ENCODE measurements at places on chromosomes 7 and 10.

DNA sequence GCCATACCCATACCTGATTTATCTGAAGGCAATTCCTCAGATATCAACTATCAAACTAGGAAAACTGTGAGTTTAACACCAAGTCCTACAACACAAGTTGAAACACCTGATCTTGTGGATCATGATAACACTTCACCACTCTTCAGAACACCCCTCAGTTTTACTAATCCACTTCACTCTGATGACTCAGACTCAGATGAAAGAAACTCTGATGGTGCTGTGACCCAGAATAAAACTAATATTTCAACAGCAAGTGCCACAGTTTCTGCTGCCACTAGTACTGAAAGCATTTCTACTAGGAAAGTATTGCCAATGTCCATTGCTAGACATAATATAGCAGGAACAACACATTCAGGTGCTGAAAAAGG, 69.0 kb upstream of the RSBN1L start:
- DNase-seq = no peak

GRCh38 chr7:1253681-1254181, 21.1 kb downstream of the UNCX start:
- DNase-seq = no peak

DNA sequence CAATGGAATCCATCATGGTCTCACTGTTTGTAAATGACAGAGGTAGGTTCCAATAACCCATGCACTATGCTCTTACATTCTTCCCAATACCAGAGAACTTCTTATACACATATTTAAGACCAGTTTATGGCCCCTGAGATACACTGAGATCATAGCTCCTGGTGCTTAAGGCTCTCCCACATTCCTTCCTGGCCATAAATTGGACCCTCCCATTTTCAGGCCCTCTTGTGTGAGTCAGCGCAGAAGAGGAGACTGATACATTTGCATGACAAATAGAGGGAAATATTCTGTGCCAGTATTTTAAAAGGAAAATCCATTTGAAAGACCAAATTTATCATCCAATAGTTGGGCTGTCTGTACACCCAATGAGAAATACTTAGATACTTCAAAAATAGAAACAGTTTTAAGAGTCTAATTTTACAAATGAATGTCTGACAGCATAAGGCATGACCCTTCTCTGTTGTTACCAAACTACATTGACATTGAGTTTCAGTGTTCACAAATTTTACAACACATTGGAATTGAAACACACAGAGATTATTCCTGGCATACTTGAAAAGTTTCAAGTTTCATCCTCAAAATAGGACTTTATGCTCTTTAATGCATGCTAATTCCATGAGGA, 35.3 kb downstream of the SLC16A9 start:
- DNase-seq = no peak

DNA sequence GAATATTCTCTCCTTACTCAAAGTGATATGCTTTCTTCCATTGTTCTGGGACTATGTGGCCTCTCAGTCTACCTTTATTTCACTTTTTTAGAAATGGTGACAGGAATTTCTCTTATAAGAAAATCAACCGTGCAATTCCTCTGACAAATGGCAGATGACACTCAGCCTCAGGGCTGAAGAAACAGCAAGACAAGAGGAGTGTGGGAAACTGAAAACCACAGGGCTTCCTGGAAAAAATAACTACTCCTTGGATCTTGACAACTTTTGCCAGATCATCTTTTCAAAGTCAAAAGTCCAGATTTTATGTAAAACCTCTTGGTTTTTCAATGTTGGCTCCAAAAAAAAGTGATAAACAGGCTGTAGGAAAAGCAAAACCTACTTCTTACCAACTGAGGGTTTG, 121.5 kb downstream of the TYW1B start:
- no peak for DNase-seq

DNA sequence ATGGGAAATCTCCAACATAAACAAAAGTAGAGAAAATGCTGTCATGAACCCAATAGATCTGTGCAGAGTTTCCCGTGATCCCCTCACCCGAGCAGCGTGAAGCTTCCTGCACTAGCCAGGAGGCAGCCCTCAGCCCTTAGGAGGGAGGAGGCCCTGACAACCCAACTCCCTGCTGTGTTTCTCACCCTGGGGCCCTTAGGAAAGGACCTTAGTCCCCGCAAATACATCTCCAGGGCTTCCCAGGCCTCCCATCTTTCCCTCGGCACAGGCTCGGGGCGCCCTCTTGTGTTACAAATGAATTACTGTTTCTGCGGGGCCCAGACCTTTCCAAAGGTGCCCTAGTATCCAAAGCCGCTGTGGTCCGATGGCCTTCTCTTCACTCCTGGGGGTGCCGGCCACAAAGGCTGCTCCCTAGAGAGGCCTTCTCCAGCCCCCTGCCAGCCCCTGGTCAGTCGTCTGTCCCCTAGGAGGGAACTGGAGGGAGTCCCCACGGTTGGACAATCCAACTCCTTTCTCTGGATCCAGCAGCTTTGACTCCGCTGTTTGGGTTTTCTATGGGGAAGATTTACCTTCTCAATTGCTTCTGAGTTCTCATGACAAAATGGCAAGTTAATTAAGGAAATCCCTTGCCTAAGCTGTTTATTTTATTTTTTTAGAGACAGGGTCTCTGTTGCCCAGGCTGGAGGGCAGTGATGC, 49.9 kb upstream of the SH2B2 start:
- DNase-seq = no peak
